ENCODE measurements at places on chromosomes 4 and X.

DNA sequence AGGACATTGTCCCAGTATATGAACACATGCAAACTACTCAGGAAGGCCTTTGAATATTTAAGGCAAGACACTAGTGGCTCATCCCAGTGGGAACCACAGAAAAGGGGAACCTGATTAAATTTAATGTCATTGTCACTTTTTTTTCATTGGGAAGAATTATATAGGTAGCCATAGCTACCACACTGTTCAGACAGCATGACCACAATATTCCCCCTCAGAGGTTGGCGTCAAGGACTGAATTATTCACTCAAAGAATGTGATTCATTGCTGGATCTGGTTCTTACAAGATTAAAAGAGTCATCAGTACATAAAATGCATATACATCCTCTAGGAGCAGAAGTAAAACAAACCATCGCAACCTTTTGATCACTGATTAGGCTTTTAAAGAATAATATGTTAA lies 92.0 kb upstream of the SMARCAD1 start:
- no peak for DNase-seq

DNA sequence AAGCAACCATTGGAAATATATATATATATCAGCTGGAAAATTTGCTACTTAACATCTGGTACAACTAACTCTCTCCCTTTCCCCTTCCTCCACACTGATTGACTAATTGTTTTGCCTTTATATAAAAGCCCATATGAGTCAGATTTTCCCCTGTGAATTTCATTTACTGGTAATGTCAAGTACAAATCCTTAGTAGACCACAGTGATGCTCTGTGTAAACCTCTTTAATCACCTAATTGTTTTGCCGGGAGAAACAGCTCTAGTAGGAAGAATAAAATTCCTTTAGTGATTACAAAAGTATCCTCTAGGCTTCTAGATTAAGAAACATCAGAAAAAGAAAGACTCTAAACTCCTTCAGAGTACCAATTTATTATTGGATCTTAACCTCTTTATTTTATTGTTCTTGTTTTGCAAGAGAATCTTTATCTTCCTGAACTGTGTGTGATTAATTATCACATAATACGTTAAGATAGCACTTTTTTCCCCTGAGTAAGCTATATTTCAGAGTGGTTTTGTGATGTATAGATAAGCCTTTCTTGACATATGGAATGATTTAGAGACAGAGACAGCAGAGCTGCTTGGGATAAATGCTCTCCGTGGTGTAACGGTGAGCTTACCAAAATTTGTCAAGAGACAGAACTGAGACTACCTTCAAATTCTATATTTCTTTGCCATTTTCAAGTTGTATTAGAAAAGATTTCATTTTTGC lies 1606.4 kb upstream of the TENM3 start:
- DNase-seq, result no peak

DNA sequence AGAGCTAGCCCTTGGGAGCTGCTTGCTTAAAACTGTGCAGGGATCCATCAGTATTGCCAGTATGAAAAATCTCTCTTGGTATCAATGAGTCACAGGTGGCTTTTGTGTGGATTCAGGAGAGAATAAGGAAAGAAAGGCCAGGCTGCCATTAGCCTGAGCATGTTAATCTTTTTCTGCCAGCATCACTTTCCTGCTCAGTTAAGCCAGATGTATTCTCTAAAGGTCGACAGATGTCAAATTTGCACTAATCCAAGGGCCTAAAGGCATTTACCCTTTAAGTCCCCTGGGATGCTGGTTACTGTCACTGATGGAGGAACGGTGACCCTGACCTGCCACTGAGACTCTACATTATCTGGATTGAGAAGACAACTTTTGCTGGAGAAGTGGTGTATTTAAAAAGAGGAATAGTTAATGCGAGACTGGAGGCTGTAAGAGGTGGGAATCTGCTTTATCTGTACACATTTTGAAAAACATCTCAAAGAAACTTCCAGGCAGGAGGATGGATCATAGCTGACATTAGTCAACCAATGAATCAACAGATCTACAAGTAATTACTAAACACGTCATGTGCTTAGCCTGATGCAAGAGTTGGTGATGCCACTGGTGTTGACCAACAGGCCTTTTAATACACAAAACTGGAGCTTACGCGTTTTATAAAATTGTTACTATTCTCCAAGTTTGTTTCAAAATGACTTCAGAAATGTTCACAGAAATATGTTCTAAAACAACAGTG lies 241.4 kb upstream of the ANXA3 start:
- no peak for DNase-seq

DNA sequence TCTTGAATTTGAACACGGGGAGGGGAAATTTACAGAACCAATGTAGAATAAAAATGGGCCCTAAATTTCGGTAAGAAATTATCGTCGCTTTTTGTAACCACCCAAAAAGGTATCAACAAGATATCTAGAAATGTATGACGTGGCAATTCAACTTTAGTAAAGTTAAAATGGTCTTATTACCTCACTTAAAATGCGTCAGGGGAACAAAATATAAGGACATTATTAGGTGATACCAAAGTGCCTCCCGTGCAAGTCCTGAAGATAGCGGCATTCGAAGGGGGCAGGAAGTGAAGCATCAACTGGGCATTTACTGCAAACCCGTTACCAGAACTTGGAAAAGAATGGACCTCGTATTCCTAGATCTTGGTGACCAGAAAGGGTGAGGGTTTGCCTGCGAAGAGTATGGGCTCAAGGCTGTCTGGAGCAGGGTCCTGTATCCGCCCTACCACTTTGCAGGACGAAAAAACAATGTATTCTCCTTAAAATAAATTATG lies 980 bp downstream of the AP1S2 start:
- DNase-seq, result no peak

DNA sequence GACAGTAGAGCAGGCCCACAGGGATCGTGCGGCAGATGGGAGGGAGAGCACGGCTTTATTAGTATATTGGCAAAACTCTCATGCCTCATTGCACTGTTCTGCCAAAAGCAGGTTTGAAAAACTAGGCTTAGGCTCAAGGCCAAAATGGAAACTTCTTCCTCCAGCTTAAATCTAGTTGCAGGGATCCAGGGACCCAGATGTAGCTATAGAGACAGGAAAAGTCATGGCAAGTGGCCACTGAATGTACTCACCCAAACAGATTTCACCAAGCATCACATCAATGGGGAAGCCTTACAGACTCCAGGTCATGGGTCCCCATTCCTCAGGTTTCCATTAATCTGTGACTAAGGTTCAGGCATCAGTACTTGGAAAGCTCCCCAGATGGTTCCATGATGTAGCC lies 149.2 kb downstream of the STK32B start:
- no peak for DNase-seq

GRCh38 chr4:93828332-93828994 lies at the start of gene ATOH1:
ATOH1 (plus strand) TSS chr4:93828753; CDS start chr4:93828927, 174 bp downstream.
- peak; percentile 76 for DNase-seq
